Thyroid gland (tissue), 4 donors: ENCODE measurements at places on chromosomes 3 and 15. TPM values are rescaled to one million over a fixed set of nuclear protein-coding genes. Genes with fewer than 3 reads are reported as not detected.

RBPMS2 gene
- 2.9 TPM for total RNA-seq

DNA sequence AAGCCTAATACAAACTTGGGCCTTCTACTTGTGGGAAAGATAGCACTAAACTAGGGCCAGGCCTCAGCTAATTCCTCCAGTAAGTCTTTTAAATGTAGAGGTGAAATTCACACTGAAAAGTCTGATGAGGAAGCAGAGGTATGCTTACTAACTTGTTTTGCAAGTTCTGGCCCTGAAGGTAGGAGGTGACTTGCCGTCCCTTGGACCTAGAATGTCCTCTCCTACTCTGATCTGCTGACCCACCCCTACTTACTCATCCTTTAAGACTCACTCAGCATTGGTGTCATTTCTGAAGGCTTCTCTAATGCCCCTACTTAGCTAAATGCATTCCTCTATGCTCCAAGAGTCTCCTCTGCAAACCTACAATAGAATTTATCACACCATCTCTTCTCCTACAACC, 19.4 kb downstream of the RIOX2 start:
- peaks cover 16% of the 10 kb centered on the region for H3K36me3 ChIP-seq
- peak overlapping the region; percentile 63 for H3K27ac ChIP-seq
- H3K27me3 ChIP-seq = no peaks in the 10 kb centered on the region
- peaks cover 42% of the 10 kb centered on the region for H3K4me1 ChIP-seq

- peaks cover 4% of the 10 kb centered on the region for H3K36me3 ChIP-seq
- no peak overlapping the region for H3K27ac ChIP-seq
- H3K4me3 ChIP-seq = no peak overlapping the region
- no peaks in the 10 kb centered on the region for H3K4me1 ChIP-seq
- no peak for DNase-seq
Measured at GRCh38 chr15:49122541-49123062, 32.8 kb downstream of the COPS2 start.

TERC gene
- 174 TPM for total RNA-seq

DNA sequence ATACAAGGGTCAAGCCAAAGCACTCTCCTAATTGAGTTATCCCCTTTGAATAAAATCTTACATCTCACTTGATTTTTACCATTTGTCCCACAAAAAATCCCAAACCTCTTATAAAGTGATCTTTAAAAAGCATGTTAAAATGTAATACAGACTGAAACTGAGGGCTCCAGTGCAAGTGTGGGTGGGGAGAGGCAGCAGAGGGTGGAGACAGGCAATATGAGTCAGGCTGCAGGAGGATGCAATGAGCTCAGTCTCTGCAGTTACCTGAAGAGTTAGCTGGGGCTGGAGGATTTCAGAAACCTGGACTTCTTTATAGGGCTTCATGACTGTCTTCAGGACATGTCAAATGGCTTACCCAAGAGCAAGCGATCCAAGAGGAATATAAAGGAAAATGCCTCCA, 14.2 kb upstream of the COLQ start:
- no peak overlapping the region for H3K27ac ChIP-seq
- H3K4me1 ChIP-seq = no peaks in the 10 kb centered on the region
- no peaks in the 10 kb centered on the region for H3K27me3 ChIP-seq
- no peak for DNase-seq
- no peak overlapping the region for H3K4me3 ChIP-seq
- H3K36me3 ChIP-seq = no peaks in the 10 kb centered on the region

CCR3 gene
- not detected for total RNA-seq

APOD gene
- total RNA-seq = 283 TPM

CCR5 gene
- 0.40 TPM for total RNA-seq

GRCh38 chr15:55619783-55620182, 31.6 kb upstream of the PYGO1 start:
- H3K27me3 ChIP-seq = no peaks in the 10 kb centered on the region
- no peak overlapping the region for H3K27ac ChIP-seq
- peaks cover 15% of the 10 kb centered on the region for H3K4me1 ChIP-seq
- H3K36me3 ChIP-seq = no peaks in the 10 kb centered on the region
- no peak overlapping the region for H3K4me3 ChIP-seq
